CD4-positive, alpha-beta T cell treated with Interleukin-6 for 4 hours (primary cell): ENCODE measurements at places on chromosomes 1 and 21.

- no peak for DNase-seq
These were observed 99.7 kb downstream of the NMNAT2 start for GRCh38 chr1:183318433-183318832.

DNA sequence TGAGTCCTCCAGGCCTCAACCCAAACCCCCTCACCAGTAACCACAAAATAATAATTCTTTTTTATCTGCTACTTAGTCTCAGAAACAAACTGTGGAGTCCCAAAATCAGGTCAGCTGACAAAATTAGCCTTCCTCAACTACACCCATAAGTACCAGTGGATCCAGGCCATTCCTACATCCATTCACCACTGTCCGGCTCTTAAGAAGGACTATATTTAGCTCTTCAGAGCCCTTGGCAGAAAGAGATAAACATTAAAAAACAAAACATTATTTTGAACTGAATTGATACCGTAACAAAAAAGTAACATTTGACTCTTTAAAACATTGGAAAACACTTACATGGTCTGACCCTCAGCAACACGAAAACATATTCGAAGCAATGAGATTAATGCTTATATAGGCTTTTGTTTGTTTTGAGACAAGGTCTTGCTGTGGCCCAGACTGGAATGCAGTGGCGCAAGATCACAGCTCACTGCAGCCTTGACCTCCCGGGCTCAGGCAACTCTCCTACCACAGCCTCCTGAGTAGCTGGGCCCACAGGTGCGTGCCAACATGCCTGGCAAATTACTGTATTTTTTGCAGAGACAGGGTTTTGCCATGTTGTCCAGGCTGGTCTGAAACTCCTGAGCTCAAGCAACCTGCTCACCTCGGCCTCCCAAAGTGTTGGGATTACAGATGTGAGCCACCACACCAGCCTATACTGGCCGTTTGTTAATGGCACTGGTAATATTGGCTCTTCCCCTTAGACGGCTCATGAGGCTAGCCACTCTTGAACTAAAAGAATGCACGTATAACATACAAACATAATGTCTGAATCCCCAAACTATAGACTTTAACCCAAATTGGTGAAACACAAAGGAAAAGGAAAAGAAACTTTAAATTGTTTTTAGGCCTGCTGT, 330.7 kb downstream of the SMYD3 start:
- no peak for DNase-seq

DNA sequence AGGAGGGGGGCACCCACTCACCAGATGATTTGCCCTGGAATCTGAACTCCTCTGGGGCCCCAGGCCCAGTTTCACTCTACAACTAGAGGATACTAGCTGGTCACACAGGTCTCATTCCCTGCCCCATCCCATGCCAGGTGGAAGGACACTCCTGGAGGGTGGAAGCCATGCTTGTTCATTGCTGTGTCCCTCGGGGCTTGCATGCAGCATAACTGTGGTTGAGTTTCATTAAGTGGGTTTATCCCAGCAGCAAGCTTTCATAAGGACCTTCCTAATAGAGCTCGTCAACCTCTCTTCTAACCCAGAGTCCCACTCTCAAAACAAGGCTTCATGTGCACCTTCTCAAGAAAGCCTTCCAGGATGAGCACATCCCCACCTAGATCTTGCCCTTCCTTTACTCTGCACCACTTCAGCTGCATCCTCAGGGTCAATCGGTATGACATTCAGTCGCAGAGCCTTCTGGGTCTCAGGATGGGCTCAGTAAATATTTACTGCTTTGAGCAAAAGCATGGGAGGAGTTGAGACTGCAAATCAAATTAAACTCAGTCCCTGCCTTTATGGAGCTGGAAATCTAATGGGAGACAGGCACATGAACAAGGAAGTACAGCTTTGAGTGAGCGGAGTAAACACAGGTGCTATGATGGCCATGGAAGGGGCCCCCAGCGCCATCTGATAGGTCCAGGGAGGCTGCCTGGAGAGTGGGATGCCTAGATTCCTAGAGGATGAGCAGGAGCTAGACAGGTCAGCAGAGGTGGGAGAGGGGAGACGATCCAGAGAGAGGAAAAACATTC, 32.3 kb downstream of the LAMB3 start:
- DNase-seq, result no peak

GRCh38 chr1:156815961-156816422, 656 bp downstream of the SH2D2A start:
- DNase-seq, result no peak

DNA sequence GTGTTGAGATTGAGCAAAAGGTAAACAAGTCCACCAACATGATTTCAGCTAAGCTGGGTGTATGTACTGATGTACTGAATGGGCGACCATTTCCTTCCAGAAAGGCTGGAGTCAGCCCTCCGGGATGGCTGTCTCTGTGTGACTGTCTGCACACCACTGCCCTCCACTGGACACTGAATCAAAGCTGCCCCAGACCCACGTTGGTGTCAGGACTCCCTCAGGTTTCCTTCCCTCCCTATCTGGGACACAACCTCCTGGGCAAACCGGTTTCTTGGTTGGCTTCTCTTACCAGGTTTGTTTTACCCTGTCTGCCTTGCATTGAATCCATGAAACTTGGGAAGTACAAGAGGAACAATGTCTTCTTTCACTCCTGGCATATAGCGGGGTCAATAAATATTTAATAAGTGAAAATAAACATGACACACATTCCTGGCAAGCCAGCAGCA, 5.3 kb upstream of the SRP9 start:
- peak; percentile 25 for DNase-seq

DNA sequence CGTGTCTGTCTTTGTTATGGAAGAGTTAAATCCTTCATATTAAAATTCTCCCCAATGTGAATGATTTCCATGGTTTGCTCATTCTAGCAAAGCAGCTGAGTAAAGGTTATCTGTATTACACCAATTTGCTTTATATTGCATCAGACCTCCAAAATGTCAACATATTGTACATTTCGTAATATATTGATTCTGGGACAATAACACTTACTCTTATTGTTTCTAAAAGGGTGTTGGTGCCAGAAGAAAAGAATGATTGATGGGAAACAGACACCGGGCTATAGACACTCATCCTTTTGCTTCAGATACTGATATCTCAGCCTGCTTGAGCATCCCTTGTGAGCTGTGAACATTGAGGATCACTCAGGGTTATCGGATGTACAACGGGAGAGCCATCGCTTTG, 7.0 kb downstream of the NTNG1 start:
- DNase-seq, result no peak

- no peak for DNase-seq
These were observed 38.2 kb downstream of the DMAP1 start for GRCh38 chr1:44251486-44251885.

DNA sequence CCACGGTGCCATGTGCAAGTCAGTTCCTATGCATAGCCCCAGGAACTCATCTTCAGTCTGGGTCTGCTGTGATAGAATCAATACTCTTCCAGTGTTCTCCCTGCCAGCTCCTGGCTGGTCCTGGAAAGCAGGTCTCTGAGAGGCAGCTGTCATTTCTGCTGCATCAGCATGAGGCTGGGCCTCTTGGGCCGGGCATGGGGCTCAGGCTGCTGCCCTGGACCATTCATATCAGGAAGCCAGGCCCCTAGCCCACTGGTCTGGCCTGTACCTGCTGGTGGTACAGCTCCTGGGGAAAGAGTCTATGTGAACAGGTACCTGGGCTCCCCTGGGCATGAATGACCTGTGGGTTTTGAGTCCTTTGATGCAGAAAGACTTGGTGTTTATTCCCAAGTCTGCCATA, 173.6 kb upstream of the CSF3R start:
- DNase-seq, result no peak

DNA sequence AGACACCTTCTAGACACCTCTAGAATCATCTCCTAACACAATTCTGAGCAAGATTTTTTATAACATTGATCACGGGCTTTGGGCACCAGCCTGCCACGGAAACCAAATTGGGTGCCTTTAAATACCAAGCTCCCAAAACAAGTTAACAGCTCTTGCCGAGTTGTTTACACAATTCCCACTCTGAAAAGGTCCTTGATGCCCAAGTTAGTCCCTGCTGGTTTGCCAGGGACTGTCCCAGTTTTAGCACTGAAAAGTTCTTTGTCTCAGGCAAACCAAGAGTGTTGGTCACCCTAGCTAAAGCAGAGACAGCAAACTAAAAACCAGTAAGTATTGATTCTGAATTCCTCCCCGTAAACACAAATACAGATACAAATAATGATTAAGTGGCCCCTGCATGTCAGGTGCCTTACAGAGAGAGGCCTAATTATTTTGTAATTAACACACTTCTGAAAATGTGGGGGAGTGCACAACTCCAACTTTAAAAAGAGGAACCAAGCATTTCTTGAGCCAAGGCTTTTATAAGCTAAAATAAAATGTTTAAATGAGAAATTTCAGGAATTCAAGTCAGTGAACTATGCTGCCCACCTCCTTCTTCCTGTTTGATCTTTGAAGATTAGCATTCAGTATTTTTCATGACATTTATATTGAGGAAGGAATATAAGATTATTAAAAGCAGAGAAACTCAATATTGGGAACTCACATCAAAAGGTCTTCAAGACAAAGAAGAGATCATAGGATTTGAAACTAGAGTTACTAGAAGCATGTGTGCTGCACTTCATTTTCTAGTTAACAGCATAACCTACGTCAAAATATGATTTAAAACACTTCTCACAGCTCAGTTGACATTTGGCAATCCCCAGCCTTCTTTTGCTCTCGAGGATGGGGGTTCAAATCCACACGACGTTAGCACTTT, 9.0 kb upstream of the UBE2U start:
- no peak for DNase-seq

DNA sequence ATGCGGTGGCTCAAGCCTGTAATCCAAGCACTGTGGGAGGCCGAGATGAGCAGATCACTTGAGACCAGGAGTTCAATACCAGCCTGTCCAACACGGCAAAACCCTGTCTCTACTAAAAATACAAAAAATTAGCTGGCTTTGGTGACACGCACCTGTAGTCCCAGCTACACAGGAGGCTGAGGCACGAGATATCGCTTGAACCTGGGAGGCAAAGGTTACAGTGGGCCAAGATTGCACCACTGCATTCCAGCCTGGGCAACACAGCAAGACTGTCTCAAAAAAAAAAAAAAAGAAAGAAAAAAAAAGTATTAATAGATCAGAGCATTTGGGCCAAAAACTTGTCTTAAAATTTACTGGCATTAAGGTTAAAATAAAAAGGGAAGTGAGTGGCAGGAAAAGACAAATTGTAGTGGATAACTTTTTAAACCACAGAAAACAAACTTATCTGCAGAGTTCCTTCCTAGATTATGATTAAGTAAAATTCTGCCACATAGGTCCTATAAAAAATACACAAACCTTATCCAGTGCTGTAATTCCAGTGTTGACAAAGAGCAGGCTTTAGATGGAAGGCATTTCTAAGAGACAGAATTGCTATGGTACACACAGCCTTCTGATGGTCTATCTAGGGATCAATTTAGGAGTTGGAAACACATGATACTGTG, 53.3 kb downstream of the EIF4G3 start:
- DNase-seq, result no peak

DNA sequence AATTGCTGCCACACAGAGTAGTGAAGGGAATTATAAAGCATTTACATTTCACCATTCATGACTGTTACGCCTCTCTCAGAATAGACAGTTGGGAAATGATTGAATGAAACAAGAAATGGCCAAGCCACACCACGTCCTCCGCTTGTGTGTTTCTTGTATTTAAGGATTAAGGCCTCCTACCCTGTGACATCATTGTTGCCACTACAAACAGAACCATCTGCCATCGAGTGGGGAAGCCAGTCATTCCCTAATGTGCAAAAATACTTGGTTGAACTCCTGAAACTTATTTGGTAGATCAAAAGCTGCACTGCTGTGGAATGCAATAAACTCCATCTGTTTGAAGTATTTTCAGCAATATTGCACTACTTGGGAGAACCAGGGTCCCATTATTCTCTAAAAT, 99.0 kb upstream of the C1orf105 start:
- no peak for DNase-seq
